ENCODE measurements at places on chromosomes 16 and 17.

GRCh38 chr16:27363797-27364196 is 38.2 kb upstream of the IL21R start:
- no peak for DNase-seq

- peak; percentile 18 for DNase-seq
Measured at GRCh38 chr17:17696085-17696484, 14.8 kb downstream of the RAI1 start.

DNA sequence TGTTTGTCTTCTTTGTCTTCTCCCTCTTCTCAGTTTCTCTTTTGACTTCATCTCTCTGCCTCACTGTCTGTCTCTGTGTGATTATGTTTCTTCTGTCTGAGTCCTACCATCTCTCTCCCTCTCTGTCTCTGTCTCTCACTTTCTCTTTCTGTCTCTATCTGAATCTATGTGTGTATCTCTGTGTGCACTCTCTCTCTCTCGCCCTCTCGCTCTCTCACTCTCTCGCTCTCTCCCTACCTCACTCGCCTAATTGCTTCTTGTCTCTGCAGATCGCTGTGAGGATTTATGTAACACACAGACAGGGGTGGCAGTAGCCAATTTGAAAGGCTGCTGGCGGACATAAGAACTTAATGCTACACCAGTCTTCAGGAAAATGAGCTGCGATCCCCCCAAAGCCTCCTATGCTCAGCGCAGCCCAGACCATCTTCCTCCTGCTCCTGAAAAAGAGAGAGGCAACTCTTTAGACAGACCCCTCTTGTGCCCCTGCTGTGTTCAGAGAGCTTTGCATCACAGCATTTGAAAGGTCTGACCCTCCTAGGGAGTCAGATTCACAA is 140.9 kb downstream of the CCT6B start:
- DNase-seq: no peak

GRCh38 chr16:53509906-53510703 is 7.1 kb upstream of the AKTIP start:
- DNase-seq: peak; percentile 25

DNA sequence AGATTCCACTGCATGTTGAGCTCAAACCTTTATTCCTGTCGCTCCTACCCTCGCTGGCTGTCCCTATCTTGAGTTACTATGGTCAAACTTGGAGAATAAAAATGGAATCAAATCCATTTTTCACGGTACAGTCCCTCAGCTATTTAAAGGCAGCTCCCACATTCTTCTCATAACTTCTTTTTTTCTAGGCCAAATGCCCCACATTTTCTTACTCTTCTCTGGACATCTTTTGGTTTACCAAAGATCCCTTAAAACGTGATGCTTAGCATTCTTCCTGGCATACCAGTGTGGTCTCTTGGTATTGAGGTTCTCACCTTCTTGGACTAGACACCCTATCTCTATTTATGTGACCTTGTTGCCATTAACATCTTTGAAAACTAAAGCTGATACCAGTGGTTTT is 48.3 kb upstream of the MAF start:
- no peak for DNase-seq

- DNase-seq: no peak
Measured at GRCh38 chr16:72829846-72830775, 217.8 kb downstream of the ZFHX3 start.

- no peak for DNase-seq
Measured at GRCh38 chr17:50883850-50884438, 17.8 kb upstream of the TOB1 start.

- DNase-seq: no peak
Measured at GRCh38 chr17:60724647-60725046, 47.0 kb downstream of the BCAS3 start.

DNA sequence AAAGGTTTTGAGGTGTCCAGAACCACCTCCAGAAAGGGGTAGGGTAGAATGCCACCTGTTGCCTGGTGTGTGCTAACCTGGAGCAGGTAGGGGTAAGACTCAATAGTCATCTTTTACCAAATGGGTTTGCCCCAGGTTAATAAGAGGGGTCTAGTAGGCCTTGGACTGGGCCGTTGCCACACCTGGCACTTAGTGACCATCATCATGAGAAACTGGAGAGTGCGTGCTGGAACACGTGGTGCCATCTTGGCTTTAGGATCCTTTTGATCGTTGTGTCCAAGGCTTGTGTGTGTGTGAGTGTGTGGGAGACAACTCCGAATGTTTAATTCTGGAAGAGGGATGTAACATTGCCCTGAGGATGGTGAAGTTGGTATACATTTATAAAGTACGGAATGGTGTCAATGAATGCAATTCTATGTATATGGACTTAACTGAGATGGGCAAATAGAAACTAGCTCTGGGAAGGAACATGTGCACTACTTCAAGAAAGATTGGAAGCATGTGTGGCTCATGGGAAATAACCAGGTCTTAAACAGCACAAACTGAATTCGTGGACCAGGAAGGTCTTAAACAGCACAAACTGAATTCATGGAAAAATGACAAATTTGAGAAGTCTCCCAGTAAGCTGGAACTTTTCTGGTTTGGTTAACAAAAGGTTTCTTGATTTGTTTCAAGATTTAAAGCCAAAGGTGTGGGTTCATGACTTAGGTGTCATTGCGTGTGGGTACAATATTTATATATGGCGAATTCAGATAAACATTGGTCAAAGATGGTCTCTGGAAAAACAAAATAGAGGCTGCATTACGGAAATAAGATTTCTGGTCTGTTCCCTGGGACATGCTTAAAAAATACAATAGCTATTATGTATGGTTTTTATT is 7.2 kb downstream of the FUS start:
- DNase-seq: no peak

- no peak for DNase-seq
Measured at GRCh38 chr16:56481468-56482122, 30.2 kb downstream of the OGFOD1 start.

DNA sequence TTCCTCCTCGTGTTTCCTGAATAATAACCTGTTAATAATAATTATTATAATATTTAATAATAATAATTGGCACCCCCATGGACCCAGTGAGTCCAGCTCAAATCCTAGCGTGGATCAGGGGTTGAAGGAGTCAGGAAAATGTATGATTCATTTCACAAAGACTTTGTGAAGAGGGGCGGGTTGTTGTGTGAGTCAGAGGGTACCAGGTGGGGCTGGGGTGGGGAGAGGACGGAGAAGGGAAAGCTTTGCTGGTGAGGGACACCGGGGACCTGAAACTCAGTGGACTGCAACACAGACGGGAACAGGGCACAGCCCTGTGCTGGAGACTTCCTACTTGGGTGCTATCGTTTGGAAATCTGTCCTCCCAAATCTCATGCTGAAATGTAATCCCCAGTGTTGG is 3.1 kb upstream of the ADORA2B start:
- no peak for DNase-seq

DNA sequence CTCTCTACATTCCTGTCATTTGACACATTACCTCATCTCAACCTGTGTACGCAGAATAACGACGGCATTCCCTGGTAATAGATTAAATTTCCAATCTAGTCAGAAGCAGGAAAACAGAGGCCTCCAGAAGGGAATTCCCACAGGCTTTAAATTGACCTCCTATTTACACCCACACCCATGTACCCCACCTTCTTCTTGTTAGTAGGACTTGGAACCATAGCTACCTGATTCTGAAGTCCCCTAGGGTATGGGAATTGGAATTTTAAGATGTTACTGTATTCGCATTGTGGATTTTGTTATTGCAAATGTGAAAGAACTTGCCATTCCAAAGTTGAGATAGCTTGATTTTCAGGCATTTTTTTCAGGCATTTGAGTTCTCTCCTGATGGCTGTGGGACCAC is 377.5 kb upstream of the DYNLRB2 start:
- no peak for DNase-seq

- no peak for DNase-seq
Measured at GRCh38 chr17:26962255-26963162, 331.4 kb upstream of the WSB1 start.

DNA sequence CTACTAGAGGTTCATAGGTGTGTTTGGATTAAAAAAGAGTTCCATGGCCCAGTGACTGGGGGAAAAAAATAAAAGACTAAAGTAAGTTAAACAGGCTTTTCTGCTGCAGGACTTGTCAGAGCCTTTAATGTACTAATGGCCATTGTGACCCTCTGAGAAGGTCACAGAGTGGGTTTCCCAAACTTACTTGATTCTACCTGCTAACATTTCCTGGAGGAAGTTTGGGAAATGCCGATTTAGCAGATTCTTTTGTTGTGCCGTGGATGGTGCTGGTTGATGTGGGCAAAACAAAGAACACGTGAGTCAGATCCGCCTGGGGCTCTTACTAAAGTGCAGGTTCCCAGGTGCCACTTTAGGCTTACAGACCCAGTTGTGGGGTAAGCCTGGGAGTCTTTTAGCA is 13.6 kb upstream of the STH start:
- no peak for DNase-seq
